Esophagus muscularis mucosa (tissue), 4 donors: ENCODE measurements at places on chromosomes 16 and 17. TPM values are rescaled to one million over a fixed set of nuclear protein-coding genes. Genes with fewer than 3 reads are reported as not detected.

DNA sequence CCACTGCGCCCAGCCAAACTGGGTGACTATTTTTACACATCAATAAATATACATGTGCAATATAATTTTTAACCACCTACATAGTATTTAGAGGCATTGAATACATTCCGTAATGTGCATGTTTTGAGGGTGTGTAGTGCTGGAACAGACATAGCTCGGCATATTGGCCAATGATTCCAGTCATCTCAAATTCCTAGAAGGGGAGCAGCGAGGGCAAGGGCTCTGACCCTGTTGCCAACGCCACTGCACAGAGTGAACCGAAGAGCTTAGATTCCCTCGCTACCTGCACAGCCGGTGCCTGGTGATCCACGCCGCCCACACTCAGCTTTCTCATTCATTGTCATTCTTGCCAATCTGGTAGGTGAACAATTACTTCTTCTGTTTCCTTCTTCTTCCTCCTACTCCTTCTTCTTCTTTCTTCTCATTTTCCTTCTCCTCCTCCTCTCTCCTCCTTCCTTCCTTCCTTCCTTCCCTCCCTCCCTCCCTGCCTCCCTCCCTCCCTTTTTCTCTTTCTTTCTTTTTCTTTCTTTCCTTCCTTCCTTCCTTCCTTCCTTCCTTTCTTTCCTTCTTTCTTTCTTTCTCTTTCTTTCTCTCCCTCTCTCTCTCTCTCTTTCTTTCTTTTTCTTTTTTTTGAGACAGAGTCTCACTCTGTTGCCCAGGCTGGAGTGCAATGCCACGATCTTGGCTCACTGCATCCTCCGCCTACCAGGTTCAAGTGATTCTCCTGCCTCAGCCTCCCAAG lies 26.3 kb upstream of the ATP2A3 start:
- no peak for DNase-seq

TMC5 gene
- 0.42 TPM for total RNA-seq

HEATR9 gene
- total RNA-seq: 0.13 TPM

PYDC1 gene
- not detected for total RNA-seq

CD7 gene
- not detected for total RNA-seq

- DNase-seq: no peak
These were observed 830 bp downstream of the SPHK1 start for GRCh38 chr17:76384987-76385891.

GRCh38 chr16:9092978-9093344 lies 1.5 kb downstream of the HAPSTR1 start:
- no peak for DNase-seq

ABCA6 gene
- total RNA-seq: 85.1 TPM

UNC45B gene
- not detected for total RNA-seq

GRCh38 chr16:2846511-2847310 lies 11.3 kb downstream of the PRSS22 start:
- DNase-seq: no peak

GRCh38 chr17:81486199-81486810 lies 26.3 kb downstream of the ACTG1 start:
- DNase-seq: no peak

GRCh38 chr17:55037828-55038227 lies 69.3 kb downstream of the STXBP4 start:
- DNase-seq: no peak

- no peak for DNase-seq
These were observed 31.3 kb downstream of the ZNF423 start for GRCh38 chr16:49824593-49824992.

GRCh38 chr16:54411544-54411943 lies 125.0 kb upstream of the IRX3 start:
- no peak for DNase-seq

- no peak for DNase-seq
These were observed 213.9 kb downstream of the MRTFB start for GRCh38 chr16:14284930-14285512.

PDE6G gene
- not detected for total RNA-seq

GRCh38 chr16:50535506-50536257 lies 12.5 kb upstream of the NKD1 start:
- peak; percentile 74 for DNase-seq

GRCh38 chr17:6420173-6420641 lies 14.7 kb downstream of the AIPL1 start:
- no peak for DNase-seq

- no peak for DNase-seq
These were observed 102.4 kb downstream of the MAP2K6 start for GRCh38 chr17:69516911-69517310.

DNA sequence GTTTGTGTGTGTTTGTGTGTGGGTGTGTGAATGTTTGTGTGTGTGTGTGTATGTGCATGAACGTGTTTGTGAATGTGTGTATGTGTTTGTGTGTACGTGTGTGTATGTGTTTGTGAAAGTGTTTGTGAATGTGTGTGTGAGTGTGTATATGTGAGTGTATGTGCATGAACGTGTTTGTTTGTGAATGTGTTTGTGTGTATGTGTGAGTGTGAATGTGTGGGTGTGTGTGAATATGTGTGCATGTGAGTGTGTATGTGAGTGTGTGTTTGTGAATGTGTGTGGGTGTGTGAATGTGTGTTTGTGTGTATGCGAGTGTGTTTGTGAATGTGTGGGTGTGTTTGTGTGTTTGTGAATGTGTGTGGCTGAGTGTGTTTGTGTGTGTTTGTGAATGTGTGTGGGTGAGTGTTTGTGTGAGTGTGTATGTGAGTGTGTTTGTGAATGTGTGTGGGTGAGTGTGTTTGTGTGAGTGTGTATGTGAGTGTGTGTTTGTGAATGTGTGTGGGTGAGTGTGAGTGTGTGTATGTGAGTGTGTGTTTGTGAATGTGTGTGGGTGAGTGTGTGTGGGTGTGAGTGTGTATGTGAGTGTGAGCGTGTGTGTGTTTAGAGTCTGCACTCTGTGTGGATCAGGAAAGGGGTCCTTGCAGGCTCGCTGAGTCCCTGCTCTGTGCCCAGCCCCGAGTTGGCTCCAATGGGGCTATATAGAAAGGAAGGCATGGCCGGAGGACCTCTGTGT lies 890 bp upstream of the CD300A start:
- no peak for DNase-seq

- DNase-seq: no peak
These were observed 10.7 kb upstream of the LITAF start for GRCh38 chr16:11597235-11598095.

- no peak for DNase-seq
These were observed 18.0 kb downstream of the MPRIP start for GRCh38 chr17:17060001-17060922.

- DNase-seq: no peak
These were observed 77.1 kb upstream of the WSB1 start for GRCh38 chr17:27216836-27217235.

DNA sequence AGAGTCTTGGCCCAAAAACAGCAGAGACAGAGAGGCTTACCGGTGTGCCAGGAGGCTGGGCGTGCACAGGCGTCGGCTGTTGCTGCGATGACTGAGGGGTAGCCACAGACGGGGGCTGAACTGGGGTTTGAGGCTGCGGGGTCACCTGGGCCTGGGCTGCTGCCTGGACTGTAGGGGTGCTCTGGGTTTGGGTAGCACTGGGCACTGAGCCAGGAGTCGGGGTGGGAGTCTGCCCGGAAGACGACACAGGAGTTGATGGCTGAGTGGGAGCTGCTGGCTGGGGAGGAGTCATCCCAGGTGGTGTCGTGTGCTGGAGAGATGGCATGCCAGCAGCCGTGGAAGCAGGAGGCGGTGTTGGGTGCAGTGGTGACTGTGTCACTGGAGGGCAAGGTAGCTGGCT lies 53.2 kb upstream of the TRAP1 start:
- no peak for DNase-seq

- DNase-seq: peak; percentile 87
These were observed 157.5 kb downstream of the HS3ST2 start for GRCh38 chr16:22971346-22971924.

SLC4A1 gene
- 0.19 TPM for total RNA-seq

DNA sequence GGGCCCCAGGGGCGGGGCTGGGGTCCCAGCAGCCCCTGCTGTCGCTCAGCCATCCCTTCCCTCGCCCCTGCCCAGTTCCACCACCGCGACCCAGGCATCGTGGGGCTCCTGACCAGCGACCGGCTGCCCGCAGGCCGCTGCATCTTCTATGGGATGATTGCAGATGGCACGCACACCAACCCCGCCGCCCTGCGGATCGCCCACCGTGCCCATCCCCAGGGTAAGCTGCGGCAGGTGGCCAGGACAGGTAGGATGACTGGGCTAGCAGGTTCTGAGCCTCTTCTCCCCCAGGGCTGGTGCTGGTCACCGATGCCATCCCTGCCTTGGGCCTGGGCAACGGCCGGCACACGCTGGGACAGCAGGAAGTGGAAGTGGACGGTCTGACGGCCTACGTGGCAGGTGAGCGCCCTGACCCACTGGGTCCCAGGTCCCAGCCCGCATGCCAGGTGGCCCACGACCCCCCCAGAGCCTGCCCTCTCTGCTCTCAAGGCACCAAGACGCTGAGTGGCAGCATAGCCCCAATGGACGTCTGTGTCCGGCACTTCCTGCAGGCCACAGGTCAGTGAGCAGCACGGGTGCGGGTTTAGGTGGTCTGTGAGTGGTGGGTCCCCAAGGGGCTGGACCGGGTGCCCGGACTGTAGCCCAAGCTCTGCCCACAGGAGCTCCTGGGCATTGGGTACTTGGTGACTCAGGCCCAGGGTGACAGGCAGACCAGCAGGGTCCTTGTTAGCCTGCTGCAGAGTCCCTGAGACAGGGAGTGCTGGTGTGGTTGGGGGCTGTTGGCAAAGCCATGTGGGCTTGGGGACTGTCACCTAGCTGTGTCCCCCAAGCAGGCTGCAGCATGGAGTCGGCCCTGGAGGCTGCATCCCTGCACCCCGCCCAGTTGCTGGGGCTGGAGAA lies 2.8 kb downstream of the CEMP1 start:
- DNase-seq: no peak

ABCC3 gene
- 0.50 TPM for total RNA-seq

DNA sequence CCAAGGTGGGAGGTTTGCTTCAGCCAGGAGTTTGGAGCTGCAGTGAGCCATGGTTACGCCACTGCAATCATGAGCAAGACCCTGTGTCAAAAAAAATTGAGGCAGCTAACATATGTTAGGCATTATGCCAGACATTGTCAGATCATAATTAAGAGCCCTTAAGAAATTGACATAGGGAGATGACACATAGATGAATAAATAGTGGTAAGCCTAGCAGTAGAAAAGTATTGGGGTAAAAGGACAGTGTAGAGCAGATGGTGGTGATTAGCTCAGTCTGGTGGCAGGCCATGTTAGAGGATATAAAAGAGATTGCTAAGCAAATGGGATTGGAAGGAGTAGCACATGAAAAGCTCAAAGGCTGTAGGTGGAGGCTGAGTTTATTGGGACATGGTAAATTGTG lies 22.6 kb downstream of the SRCAP start:
- no peak for DNase-seq

GRCh38 chr17:61335105-61335844 lies 64.4 kb upstream of the TBX2 start:
- DNase-seq: no peak

GRCh38 chr17:17938388-17939107 lies 33.7 kb downstream of the TOM1L2 start:
- DNase-seq: no peak

GRCh38 chr16:18969050-18969854 lies 14.5 kb upstream of the TMC7 start:
- peak; percentile 97 for DNase-seq

GLOD4 gene
- 25.7 TPM for total RNA-seq

ZP2 gene
- not detected for total RNA-seq

KRT13 gene
- 0.39 TPM for total RNA-seq

- DNase-seq: no peak
These were observed 224.3 kb downstream of the SEC14L1 start for GRCh38 chr17:77364941-77365583.

GRCh38 chr17:13475574-13476223 lies 126.0 kb downstream of the HS3ST3A1 start:
- DNase-seq: peak; percentile 37

DNA sequence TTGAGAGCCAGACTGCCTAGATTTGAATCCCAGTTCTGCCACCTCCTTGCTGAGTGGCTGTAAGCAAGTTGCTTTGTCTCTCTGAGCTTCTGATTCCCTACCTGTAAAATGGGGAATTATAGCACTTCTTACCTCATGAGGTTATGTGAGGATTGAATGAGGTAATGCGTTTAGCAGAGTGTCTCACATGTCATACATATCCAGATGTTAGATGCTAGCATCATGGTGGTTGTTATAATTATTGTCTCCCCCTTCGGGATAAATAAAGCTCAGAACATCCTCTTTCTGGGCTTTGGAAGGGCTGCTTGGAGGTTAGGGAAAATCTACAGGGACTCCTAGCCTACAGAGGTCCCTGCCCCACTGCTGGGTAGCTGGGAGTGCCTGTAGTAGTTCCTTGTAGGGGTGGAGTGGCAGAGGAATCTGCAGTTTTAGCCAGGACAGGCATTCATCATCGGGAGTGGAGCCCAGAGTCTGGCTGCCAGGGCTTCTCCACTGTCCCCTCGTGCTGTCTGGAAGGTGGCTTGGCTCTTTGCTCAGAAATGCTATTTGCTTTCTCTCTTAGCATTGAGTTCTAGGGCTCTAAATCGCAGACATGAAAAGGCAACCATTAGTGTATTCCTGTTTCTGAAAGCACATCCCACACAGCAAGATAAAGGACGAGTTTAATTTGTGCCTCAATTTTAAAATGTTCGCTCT lies 137.9 kb upstream of the CACNG3 start:
- no peak for DNase-seq

GRCh38 chr16:21281698-21282389 lies 3.8 kb upstream of the CRYM start:
- DNase-seq: no peak

DNA sequence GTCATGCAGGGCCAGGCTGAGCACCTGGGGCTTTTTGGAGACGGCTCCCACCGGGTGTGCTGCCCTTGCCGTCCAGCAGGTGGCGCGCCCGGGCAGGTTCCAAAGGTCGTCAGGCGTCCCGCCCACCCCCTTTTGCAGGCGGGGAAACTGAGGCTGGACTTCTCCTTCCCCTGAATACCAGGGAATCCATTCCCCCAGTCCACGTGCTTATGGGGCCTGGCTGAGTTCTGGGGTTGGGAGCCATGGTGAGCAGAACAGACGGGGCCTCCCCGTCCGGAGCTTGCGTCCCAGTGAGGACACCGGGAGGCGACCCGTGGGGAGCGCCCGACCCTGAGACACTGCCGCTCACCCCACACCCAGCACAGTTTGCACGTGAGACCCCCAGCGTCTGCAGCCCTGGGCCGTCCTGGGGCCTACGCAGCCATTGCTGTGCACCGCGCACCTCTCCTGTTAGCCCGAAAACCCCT lies 51.8 kb upstream of the JPH3 start:
- no peak for DNase-seq

DNA sequence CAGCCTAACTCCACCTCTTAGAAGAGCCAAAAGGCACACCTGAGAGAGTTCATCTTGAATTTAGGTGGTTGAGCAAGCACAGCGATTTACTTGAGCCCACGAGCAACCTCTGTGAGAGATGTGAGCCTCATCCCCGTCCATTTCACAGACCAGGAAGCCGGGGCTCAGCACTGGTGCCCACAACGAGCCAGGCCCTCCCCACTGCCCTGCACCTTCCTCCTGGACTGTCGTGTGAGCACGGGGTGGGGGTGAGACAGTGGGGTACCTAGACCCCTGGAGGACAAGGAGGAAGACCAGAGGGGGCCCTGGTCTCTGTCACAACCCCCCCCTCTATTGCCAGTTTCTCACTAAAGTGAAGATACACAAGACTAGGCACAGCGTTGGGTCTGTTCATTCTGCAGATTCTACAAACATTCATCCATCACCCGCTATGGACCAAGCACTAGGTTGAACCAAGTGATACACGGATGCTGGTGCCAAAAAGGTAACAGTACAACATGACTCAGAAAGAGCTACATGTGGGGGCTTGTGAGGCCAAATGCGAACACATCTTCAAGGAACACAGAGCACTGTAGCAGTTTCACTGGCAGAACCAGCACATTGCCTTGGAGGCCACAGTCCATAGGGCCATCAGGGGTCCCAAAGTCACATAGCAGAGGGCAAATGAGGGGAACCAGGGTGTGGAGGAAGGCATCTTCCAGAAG lies 231.9 kb downstream of the PARN start:
- no peak for DNase-seq

PPM1E gene
- 0.42 TPM for total RNA-seq
